EH (cell line): ENCODE measurements at places on chromosomes 13 and 19.

DNA sequence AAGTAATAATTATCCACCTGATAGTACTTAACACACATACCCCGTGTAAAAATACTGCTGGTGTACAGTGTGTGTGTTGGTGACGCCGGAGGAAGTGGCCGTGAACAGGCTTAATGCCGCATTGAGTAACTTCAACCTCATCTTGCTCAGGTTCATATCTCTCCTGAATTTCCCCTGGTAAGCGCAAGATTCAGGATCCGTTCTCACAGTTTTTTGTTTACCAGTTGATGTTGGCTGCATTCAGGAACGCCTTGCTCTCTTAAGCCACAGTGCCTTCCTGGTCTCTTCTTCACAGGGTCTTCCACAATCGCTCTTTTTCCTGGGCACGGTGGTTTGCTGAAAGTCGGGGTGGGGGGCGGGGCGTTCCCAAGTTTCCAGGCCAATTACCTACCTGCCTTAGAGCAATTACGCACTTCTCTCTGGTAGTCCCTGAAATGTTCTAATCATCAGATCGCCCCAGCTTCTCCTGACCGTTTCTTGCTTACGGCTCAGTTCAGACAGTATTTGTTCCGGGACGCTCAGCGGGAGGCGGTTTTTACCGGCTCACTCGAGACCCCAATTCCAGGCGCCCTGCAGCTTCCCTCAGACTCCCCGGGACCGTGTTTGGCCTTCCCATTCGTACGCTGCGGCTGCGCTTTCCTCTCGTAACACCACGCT, 706 bp upstream of the DNAJC3 start:
- peak; percentile 48 for DNase-seq

- no peak for DNase-seq
Measured at GRCh38 chr19:33507021-33507956, 14.3 kb downstream of the PEPD start.

- peak; percentile 91 for DNase-seq
Measured at GRCh38 chr13:110685305-110686020, 20.5 kb downstream of the CARS2 start.

DNA sequence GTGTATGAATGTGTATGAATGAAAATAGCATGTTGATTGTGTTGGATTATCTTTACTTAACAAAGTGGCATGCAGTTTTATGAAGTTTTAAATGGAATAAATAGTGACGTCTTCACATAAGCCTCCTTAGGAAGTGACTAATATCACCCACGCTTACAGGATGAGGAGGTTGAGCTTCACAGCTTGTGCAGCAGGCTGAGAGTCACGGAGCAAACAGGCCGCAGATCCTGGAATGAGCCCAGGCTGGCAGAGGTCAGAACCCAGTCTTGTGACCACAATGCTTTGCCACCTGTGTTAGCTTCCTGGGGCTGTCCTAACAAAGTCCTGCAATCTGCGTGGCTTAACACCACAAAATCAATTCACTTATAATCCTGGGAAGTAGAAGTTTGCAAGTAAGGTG, 20.8 kb downstream of the LAIR2 start:
- no peak for DNase-seq

DNA sequence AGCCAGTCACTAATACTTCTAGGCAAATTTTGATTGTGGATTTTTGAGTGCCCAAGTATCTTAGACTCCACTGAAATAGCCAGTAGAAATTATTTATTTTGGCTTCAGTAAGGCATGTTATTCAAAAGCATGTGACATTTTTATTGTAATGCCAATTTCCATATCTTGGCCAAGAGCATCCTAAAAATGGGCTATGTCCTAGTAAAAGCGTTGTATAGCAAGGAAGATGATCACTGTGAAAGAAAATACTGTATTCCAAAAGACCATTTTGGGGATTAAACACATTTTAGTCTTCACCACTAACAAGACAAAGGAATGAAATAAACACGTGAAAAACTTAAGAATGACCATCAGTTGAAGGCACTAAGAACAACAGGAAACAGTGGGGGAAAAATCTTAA, 149.1 kb downstream of the NUFIP1 start:
- peak; percentile 76 for DNase-seq

DNA sequence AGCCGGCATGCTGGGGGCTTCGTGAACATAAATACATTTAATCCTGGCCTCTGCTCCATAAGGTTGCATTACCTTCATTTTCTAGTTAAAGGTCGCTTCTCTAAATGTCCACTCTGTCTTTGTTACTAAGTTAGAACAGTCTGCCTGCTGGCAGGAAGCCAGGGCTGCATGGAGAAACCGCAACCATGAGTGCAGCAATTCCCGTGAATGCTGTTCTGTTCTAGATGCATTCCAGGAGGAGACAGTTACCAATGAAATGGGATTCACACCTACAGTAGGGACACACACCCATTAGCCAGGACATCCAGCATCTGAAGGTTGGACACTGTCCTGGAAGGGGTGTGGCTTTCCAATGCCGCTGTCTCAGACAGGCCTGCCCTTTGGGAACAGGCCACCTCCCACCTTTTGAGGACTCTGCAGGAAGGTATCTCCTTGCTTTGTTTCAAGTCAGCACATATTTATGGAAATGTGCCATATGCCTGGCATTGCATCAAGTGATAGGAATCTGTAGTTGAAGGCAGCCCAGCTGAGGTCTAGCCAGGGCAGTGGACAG, 129.7 kb downstream of the SLC7A1 start:
- peak; percentile 82 for DNase-seq

GRCh38 chr19:19523177-19523576, 5.5 kb upstream of the YJEFN3 start:
- no peak for DNase-seq

- no peak for DNase-seq
Measured at GRCh38 chr19:55241143-55241934, 12.8 kb upstream of the TMEM86B start.

DNA sequence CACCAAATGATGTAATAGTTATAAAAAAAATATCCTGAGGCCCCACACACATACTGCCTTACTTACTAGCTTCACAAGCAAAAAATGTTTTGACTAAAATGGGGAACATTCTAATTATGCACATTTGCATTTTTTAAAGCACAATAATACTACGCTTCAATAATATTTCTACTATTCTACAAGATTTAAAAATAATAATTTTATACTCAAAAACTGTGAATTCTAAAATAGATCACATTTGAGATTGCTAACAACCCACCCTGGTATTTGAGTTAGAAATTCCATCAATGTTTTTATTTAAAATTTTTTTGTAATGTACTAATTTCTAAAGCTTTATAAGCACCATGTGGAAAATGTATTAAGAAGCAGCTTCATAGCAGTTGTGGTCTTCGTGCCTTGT, 24.2 kb downstream of the CCDC169 start:
- DNase-seq = peak; percentile 3

GRCh38 chr19:8505680-8506401, 3.4 kb upstream of the PRAM1 start:
- DNase-seq = peak; percentile 71
